ENCODE measurements at places on chromosomes 2 and 18.

- DNase-seq = no peak
These were observed 54.1 kb upstream of the RAB6C start for GRCh38 chr2:129925381-129925780.

- DNase-seq = no peak
These were observed 199.4 kb upstream of the FN1 start for GRCh38 chr2:215635071-215635787.

- DNase-seq = no peak
These were observed 23.5 kb downstream of the SRSF7 start for GRCh38 chr2:38727661-38728060.

DNA sequence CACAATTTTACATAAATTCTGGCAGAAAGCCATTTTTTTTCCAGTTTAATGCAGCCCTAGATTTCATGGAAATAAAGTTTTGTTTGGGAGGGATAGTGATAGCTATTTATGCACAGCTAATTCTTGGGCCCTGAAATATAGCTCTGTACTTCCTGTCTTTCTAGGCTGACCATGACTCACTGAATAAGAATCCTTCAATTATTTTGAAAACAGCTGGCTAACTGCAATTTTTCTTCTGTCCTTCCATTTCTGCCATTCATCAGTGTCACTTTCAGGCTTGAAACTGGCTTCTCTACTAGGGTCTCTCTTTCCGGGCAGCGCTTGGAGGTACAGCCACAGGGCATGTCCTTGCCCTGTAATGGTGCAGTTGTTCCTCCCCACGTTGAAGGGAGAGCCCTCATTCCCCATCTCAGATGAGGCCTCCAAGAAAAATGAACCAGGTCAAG, 97.1 kb upstream of the TMEM178A start:
- no peak for DNase-seq

- DNase-seq = no peak
These were observed 80.2 kb downstream of the MSH2 start for GRCh38 chr2:47483191-47483590.

DNA sequence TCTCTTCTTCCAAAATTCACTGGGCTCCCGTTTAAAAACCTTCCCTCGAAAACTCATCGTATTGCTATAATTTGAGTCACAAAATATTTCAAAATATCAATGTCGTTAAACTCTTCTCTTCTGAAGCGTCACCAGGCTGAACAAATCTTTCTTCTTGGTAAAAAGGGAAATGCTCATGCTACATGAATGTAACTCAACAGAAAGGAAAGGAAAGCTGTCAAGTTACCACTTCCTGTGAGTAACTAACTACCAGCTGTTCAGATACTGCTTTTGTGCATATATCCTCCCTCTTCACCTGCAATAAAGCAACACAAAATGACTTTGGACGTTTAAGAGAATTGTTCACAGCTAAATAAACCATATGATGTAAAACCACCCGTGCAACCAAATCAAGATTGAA, 95.4 kb downstream of the DOCK10 start:
- DNase-seq = peak; percentile 77

Measured in MM.1S (cell line).